ENCODE measurements at places on chromosomes 7 and 10. TPM values are rescaled to one million over a fixed set of nuclear protein-coding genes. Genes with fewer than 3 reads are reported as not detected.

Gene COBL
- total RNA-seq: 32.0 TPM

Gene CDHR3
- total RNA-seq: 148 TPM

Gene SFR1
- 7.4 TPM for total RNA-seq

Gene AKR1D1
- total RNA-seq: 0.14 TPM

Gene SEMA4G
- total RNA-seq: 12.6 TPM

Gene APBB1IP
- 45.1 TPM for total RNA-seq

Gene RASA4B
- 30.4 TPM for total RNA-seq

Gene SHH
- total RNA-seq: 6.2 TPM

Gene COL28A1
- total RNA-seq: 4.3 TPM

Gene LLCFC1
- total RNA-seq: not detected

Gene CALHM2
- total RNA-seq: 25.6 TPM

Gene FAM131B
- 0.77 TPM for total RNA-seq

Gene OR2A5
- not detected for total RNA-seq

Gene ASB15
- total RNA-seq: not detected

Gene SSC4D
- 1.7 TPM for total RNA-seq

Gene DLX6
- not detected for total RNA-seq

Gene RELN
- total RNA-seq: not detected

Gene FGFBP3
- total RNA-seq: 1.4 TPM

Gene LRMDA
- 17.6 TPM for total RNA-seq

Gene SPAM1
- not detected for total RNA-seq

Gene CHRM2
- 8.5 TPM for total RNA-seq

Gene CYP2C18
- total RNA-seq: 0.30 TPM

Gene TRIM74
- 0.60 TPM for total RNA-seq

Gene ALKBH4
- 20.7 TPM for total RNA-seq

Gene SH2D4B
- total RNA-seq: 0.15 TPM

Gene NEBL
- total RNA-seq: 115 TPM

Gene PDZD7
- 2.0 TPM for total RNA-seq

Gene WNT16
- not detected for total RNA-seq

Gene NKX2-3
- not detected for total RNA-seq

Gene PLEKHS1
- 3.2 TPM for total RNA-seq

Gene SLC18A2
- 0.20 TPM for total RNA-seq

Gene MRLN
- total RNA-seq: not detected

Gene UNCX
- not detected for total RNA-seq

Gene DGKI
- under 0.01 TPM for total RNA-seq

Gene HGF
- 8.2 TPM for total RNA-seq

Gene ARID5B
- total RNA-seq: 30.1 TPM

Gene ADAM22
- 1.2 TPM for total RNA-seq

Gene DEPP1
- 122 TPM for total RNA-seq

Gene ADARB2
- total RNA-seq: 1.2 TPM

Gene TNPO3
- total RNA-seq: 36.8 TPM

Gene ASAH2
- 0.61 TPM for total RNA-seq

Gene KLLN
- not detected for total RNA-seq

Gene ATOH7
- not detected for total RNA-seq

Gene MMP21
- total RNA-seq: 0.69 TPM

Gene ELAPOR2
- 99.1 TPM for total RNA-seq

Gene UBTD1
- total RNA-seq: 93.1 TPM

Gene CTNNA3
- total RNA-seq: 2.0 TPM

Gene CUBN
- total RNA-seq: 2.0 TPM

Gene ZNF804B
- total RNA-seq: not detected

Gene CDK6
- 19.0 TPM for total RNA-seq

Gene CYP3A5
- total RNA-seq: 13.1 TPM

Gene EIF4H
- 123 TPM for total RNA-seq

Gene PPP1R3A
- total RNA-seq: not detected

Gene RBP3
- not detected for total RNA-seq

Gene PAX2
- total RNA-seq: not detected
